ENCODE measurements at places on chromosomes 4 and X.

- DNase-seq: no peak
These were observed 590 bp upstream of the CCDC110 start for GRCh38 chr4:185472103-185472542.

DNA sequence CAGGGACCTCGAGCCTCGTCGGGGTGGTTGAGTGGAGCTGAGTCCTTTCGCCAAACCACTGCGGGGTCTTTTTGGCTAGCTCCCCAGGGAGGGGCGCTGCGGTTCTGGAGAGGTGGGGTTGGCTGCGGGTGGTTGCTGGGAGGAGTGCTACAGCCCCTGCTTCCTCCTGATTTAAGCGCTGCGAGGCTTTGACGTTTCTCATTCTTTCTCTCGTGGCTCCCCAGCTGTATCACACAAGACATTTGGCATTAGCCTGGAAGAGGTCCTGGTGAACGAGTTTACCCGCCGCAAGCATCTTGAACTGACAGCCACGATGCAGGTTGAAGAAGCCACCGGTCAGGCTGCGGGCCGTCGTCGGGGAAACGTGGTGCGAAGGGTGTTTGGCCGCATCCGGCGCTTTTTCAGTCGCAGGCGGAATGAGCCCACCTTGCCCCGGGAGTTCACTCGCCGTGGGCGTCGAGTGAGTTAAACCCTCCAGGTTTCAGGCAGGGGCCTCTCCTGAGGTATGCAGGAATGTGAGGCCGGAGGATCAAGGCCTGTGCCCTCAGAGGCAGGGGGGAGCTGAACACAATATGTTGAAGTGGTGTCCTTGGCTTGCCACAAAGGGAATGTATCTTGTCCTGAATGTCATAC is 25.5 kb downstream of the ARHGAP36 start:
- no peak for DNase-seq

- DNase-seq: no peak
These were observed 153.4 kb upstream of the QRFPR start for GRCh38 chr4:121534187-121534586.

- no peak for DNase-seq
These were observed 243.2 kb upstream of the EDA2R start for GRCh38 chrX:66882101-66882500.

DNA sequence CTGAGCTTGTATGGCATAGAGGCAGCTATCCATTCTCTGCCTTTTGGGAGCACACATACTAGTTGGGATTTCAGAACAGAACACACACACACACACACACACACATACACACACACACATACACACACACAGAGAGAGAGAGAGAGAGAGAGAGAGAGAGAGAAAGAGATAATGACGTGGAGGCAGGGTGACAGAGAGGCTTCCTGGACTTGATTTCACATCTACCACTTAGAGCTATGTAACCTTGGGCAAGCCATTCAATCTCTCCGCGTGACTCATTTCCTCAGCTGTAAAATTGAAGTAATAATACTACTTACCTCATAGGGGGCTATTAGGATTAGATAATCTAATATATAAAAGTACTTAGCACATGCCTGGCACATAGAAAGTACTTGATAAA is 12.3 kb upstream of the GRIA3 start:
- DNase-seq: no peak

DNA sequence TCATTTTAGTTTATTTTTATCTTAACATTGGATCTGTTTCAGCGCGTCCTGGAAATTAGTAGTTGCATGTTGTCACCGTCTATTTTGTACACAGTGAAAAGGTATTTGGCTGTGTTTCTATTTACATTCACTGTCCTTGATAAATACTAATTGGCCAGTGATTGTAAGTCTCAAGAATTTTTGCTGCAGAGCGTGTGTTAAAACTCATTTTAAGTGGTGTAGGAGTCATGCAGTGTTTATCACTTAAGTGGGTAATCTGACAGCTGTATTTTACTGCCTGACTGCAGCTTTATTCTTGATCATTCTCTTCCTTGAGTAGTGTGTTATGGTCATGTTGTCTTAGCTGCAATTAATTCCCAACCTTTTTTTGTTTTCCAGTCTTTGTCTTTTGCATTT is 9.8 kb downstream of the GUCY1A1 start:
- no peak for DNase-seq

DNA sequence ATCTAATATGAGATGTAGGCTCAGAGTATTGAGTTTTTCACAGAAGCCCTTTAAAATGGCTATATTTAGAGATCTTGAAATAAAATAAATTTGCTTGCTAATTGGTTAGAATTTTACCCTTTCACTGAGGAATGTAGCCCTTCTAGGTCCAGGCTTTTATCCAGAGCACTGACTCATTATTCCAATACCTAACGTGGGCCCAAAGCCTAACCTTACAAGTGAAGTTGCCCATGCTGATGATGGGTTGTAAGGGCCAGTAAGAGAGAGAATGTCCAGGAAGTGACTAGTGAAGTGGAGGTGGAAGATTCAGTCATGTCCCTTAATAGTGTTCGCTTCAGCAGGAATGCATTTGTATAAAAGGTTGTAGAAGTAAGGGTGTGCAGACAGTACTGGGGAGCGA is 155.9 kb downstream of the STIM2 start:
- DNase-seq: no peak

Measured in activated T-helper 2 cell treated with anti-CD3 and anti-CD28 coated beads, Interferon-gamma antibody, Interleukin-2, Interleukin-4, amounts not matched to agents 10 μg/mL and 5 μg/mL and 100 μg/mL, durations not matched to agents 14 hours and 24 hours and 36 hours (primary cell).